ENCODE measurements at places on chromosomes 6 and 20.

GRCh38 chr6:63923139-63923739 is 287.6 kb downstream of the PHF3 start:
- DNase-seq = no peak

DNA sequence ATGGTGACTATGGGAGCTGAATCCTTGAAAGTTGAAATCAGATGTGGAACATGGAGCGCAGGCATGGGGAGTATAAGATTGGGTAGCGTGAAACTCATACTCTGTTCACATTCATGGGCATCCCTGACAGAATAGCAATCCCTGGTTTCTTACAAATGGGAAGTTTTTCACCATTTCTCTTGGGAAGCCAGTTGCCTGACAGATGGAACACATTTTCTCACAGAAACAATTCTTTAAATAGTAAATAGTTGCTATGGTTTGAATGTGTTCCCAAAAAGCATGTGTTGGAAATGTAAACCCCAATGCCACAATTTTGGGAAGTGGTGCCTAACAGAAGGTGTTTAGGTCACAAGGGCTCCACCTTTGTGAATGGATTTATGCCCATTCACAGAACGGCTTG is 262.8 kb upstream of the HS3ST5 start:
- DNase-seq = no peak

GRCh38 chr20:20864351-20865096 is 152.1 kb upstream of the RALGAPA2 start:
- DNase-seq = no peak

DNA sequence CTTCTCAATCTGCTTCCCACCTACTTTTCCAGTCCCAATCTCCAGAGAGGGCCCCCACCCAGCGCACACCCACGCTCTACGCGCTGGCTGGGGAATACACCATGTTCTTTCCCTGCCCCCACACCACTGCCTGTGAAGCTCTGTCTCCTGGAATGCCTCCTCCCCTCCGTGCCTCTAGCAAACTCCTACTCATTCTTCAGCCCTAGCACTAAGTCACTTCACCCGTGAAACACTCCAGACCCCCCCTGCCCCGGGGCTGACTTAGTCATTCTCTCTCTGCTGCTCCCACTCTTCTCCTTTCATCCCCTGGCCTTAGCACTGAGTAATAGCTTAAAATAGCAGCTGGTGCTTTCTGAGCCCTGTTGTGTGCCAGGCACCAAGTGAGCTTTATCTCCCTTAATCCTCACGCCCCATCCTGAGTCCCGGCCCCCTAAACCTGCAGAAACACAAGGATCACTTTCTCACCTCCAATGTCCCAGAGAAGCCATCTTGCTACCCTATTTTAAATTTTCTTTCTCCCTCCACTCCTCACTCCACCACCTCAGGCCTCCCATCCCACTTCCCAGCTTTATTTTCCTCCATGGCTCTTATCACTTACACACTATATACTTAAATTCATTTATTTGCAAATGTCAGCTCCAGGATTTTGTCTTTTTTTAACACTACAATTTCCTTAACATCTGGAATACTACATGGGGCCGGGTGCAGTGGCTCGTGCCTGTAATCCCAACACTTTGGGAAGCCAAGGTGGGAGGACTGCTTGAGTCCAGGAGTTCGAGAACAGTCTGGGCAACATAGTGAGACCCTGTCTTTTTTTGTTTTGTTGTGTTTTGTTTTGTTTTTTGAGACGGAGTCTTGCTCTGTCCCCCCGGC is 6.3 kb upstream of the PARD6B start:
- DNase-seq = peak; percentile 75

- DNase-seq = no peak
Measured at GRCh38 chr6:46052479-46052878, 36.8 kb upstream of the CLIC5 start.

- DNase-seq = no peak
Measured at GRCh38 chr6:121748850-121749249, 313.4 kb downstream of the GJA1 start.

DNA sequence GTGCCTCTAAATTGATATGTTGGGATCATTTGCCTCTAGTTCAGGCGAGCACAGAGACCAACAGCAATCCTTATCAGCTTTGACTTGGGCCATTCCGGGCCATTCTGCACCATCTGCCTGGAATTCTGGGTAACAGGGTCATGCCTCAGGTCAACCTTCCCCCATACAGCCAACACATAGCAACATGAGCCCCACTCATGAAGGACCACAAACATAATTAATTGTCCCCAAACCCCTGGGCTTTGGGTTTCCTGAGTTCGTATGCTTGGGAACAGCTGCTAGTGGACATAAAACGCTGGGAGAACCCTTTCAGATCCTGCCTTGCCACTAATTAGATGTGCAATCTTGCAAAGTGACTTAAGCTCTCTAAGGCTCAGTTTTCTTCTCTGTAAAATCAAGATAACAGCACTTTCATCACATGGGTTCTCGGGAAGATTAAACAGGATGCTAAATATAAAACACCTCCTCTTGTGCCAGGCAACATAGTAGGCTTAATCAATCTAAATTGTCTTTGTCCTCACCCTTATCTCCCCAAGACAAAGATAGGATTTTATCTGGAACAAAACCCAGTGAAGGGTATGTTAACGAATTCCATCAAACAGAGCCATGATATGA is 426.5 kb downstream of the CD83 start:
- DNase-seq = no peak

- DNase-seq = no peak
Measured at GRCh38 chr6:156808287-156808686, 31.1 kb downstream of the ARID1B start.

DNA sequence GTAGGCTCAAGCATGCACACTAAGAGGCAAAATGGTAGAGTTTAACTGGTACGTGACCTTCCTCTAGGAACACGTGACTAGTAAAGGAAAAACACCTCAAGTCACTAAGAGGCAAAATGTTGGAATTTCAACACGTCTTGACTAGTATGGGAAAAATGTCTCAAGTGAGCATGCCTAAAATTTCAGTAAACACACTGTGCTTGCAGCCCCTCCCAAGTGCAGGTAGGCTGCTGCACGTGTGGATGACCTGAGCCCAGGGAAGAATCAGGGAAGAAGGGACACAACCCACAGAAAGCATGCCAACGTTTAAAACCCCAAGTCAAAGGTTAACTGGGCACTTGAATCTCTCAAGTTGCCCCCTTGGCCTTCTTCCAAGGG is 162.2 kb downstream of the TENT5A start:
- DNase-seq = no peak

DNA sequence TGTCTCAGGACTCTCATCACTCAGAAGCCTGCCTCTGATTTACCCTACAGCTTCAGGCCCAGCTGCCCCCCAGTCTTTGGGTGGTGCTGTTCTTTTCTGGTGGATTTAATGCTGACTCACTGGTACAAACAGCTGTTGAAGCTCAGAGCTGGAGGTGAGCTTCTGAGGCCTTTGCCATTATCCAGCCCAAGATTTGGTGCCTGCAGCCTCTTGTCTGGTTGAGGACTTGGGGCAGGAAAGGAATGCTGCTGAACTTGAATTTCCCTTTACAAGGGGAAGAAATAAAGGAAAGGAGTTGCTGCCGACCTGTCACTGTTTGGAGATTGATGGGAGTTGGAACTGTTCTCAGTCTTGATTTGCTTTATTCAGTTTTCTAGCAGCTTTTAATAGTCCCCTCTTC is 19.8 kb downstream of the ABCF1 start:
- no peak for DNase-seq

DNA sequence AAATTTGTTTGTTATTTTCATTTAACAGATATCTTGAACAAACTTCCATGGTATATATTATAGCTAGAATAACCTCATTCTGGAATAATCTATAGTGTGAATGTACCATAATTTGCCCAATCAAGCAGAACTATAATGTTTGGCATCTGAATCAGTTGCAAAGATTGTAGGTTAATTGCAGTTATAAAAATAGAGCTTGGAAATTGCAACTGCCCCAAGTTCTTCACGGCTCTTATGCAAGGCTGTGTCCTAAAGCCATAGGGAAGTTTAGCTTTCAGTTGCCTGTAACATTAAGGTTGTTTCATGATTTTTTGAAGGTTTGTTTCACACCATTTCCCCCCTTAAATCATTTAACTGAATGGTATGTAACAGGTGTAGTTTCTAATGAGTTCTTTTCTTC is 19.4 kb downstream of the NQO2 start:
- no peak for DNase-seq

- DNase-seq = no peak
Measured at GRCh38 chr20:31842471-31843157, 2.8 kb downstream of the FOXS1 start.

DNA sequence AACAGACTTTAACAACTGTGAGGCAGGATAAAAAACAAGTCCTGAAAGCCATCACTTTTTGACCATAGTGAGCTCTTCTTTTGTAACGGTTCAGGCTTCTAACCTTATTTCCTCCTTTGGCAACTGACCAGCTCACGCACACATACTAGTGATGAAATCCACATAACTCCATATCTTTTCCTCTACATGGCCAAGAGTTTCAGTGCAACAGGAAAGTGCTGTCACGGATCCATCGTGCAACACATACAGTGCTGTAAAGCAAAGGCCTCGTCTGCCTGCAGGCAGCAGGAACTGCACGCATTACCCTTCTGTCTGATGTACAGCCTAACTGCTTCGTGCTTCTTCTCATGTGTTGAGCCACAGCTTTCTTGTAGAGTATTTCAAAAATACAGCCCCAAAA is 108.5 kb downstream of the EPM2A start:
- no peak for DNase-seq

DNA sequence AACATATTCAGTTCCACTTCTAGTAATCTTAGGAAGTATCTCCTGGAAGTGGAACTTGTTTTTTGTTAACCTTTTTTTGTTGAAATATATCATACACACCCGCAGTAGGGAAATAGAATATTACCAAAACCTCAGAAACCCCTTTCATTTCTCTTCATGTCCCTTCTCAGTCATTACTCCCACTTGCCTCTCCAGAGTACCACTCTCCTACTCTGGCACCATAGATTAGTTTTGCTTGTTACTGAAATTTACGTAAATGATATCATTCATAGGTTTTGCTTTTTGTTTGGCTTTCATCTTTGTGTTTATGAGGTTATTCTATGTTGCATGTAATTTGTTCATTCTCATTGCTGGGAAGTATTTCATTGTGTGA is 52.8 kb downstream of the ZFAND3 start:
- DNase-seq = no peak

- DNase-seq = no peak
Measured at GRCh38 chr20:47225458-47225857, 131.0 kb downstream of the ZMYND8 start.

GRCh38 chr20:41011551-41012067 is 17.0 kb upstream of the TOP1 start:
- DNase-seq = peak; percentile 36

GRCh38 chr6:151498327-151498726 is 4.5 kb downstream of the CCDC170 start:
- DNase-seq = no peak

DNA sequence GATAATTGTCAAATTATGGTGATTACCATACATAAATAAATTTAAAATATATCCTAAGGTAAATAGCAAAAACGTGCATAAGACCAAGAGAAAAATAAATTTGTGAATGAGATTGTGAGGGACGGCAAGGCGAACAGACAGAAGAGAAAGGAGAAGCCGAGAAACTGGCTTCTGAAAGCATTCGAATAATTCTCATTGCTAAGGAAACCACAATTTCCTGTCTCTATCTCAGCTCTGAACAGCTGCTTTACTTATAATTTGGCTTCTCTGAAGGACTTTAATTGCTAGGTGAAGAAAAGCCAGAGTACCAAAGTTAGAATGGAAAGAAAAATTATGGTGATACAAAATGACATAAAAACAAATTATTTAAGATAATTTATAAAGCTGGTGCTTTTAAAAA is 79.0 kb upstream of the RGS17 start:
- DNase-seq = no peak

GRCh38 chr20:62046431-62046830 is 19.2 kb downstream of the TAF4 start:
- DNase-seq = no peak

DNA sequence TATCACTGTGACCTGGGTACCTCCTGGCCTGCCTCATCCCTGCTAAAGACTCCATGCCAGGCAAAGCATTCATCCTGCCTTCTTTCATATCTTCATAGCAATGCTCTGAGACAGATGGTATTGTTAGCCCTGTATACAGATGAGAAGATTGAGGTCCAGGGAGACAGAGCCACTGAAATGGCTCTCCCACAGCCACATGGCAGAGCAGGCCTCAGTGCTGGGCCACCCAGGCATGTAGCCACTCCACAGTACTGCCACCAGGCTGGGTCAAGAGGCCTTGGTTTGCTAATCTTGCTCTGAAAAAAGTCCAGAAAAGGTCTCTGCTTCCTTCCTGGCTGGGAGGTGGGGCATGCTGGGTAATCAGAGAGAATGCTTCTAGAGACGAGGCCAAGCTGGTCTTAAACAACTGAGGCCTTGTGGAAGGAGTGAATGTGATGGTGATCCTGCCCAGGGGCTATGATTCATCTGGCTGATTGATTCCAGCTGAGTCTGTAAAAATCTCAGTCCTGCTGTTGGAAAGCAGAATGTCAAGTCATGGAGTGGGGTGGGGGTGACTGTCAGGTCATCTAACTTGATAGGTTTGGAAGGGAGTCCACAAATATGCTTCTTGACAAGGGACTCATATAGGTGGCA is 29.8 kb downstream of the HM13 start:
- no peak for DNase-seq

GRCh38 chr6:155378724-155379123 is 64.4 kb upstream of the TFB1M start:
- no peak for DNase-seq

GRCh38 chr20:40582531-40582930 is 106.5 kb downstream of the MAFB start:
- DNase-seq = no peak

GRCh38 chr6:134447883-134448387 is 130.0 kb upstream of the SGK1 start:
- no peak for DNase-seq

DNA sequence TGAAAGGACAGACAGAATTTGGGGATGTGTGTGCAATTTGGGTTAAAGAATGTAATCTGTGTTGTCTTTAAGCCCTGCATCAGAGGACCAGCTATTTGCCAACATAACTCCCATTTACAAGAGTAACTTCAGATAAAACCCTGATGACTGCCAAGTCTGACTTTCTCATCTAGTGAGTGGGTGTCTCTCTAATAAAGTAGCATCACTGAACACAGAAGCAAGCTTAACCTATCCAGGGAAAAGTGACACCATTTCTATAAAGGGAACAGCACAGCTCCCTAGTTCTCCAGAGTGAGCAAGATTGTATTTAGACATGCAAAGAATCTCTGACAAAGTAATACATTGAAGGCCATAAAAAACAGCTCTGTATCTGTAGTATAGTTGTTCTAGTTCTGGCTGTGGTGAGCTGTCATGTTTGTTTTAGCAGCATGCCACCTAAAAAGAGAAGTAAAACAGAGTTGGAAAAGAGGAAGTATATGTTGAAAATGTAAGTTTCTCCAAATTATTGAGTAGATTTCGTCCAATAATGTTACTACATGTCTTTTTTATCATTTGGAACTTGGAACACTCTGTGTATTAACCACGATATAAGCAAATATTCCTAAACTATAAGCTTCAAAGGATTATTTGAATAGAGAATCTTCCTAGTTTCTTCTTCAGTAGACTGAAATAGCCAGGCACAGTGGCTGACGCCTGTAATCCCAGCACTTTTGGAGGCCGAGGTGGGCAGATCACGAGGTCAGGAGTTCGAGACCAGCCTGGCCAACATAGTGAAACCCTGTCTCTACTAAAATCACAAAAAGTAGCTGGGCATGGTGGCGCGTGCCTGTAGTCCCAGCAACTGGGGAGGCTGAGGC is 8.8 kb upstream of the PIM1 start:
- DNase-seq = no peak

Measured in stimulated activated naive CD8-positive, alpha-beta T cell treated with anti-CD3 and anti-CD28 coated beads, Interleukin-15, Interleukin-2, amounts not matched to agents 100 U/mL and 50 U/mL, for 24 hours (primary cell).